HFFc6 (cell line): ENCODE measurements at places on chromosomes 7 and 10. TPM values are rescaled to one million over a fixed set of nuclear protein-coding genes. Genes with fewer than 3 reads are reported as not detected.

- no peak for DNase-seq
These were observed 454.2 kb upstream of the AKR1E2 start for GRCh38 chr10:4371691-4372295.

Gene PLA2G12B
- total RNA-seq: not detected in 3 replicates

Gene NODAL
- not detected in 3 replicates for total RNA-seq

Gene CPXM2
- total RNA-seq: not detected in 3 replicates

DNA sequence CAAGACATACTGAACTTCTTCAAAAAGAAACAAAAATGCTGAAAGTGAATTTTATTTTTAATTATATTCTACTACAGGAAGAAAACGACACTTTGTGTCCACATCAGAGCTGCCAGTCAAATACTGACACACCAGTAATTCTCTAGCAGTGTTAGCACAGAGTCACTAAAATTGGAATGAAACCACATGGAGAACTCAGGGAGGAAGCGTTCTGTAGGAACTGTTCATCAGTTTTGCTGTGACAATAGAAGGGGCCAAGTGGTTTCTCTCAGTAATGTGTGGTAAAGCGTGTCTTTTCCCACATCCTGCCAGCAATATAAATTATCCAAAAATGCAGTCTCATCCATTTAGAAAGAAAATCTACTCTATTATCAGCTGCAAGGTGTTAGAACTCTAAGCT, 683.3 kb downstream of the GRM8 start:
- no peak for DNase-seq

GRCh38 chr10:79941585-79942210, 7.2 kb downstream of the SFTPD start:
- DNase-seq: no peak

GRCh38 chr10:65861249-65861648, 1064.6 kb upstream of the LRRTM3 start:
- no peak for DNase-seq

Gene FGFBP3
- 0.53 to 0.74 TPM (median 0.69 TPM) in 3 replicates for total RNA-seq

DNA sequence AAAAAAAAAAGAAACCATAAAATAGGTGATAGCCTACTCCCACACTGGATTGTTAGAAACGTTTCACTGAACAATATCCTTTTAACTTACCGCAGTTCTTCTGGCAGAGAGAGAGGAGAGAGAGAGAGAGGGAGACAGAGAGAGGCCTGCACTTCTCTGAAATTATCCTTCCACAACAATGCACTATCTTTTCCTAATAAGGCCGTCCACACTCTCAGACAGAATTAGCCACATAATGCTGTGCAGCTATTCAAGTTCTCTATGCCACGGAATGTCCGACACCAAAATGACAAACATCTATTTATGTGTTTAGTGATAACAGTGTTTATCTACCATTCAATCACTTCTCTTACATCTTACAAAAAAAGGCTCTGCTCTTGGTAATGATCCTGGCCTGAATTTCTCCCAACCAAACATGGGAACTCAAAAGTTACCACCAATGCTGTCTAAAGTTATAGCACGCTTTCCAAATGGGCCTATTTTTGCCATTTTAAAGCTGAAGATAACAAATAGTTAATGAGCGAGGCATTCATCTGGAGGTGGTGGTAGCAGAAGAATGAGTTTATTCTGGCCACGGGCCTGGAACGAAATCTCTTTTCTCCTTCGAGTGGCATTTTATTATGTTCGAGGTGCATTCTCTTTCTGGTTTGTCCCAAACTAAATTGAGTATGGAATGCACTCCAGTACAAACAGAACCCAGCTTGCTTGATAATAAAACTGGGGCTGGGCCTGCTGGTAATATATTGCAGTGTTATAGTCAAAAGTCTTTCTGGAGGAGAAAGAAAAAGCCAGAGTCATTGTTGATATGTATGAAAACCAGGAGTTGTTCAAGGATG, 160.2 kb upstream of the SVIL start:
- DNase-seq: peak; percentile 11

DNA sequence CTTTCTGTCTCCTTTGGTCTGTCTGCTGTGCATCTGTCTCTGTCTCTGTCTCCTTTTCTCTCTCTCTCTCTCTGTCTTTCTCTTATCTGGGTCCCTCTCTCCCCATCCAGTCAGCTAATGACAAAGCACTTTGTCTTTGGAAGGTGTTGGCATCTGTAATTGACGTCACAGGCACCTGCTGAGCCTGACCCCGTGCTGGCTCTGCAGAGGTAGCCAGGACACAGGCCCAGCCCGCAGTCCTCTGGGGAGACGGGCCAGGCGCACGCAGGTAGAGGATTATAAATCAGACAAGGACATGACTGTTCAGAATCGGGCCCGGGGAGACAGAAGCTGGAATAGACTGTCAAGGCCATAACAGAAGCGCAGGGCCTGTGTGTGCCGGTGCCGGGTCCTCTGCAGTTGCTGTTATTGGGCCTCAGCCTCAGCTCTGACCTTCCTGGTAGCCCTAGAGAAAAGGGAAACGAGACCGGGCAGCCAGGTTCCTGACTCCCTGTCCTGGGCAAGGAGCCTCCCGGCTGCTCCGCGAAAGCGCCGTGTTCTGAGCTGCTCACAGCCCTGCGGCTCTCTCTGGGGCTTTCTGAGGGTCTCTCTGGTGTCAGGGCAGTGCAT, 10.7 kb upstream of the PSMG3 start:
- no peak for DNase-seq
